ENCODE measurements at places on chromosomes 12 and 14.

- no peak for DNase-seq
Observed at GRCh38 chr12:8637244-8637643, 24.6 kb upstream of the AICDA start.

DNA sequence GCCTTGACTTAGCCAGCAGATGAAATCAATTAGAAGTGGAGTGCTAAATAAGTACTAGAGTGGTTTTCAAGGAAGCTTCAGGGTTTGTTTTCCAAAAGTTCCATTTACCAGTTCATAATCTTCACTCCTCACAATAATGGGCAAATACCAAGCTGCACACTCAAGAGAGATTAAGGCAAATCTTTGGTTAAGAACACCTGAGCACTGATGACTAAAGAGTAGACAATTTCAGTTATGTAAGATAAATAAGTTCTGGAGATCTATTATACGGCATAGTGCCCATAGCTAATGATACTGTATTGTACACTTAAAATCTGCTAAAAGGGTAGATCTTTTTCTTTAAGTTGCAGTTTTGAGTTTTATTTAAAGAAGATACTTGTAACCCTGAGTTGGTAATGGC lies 125.0 kb downstream of the ARMH4 start:
- no peak for DNase-seq

DNA sequence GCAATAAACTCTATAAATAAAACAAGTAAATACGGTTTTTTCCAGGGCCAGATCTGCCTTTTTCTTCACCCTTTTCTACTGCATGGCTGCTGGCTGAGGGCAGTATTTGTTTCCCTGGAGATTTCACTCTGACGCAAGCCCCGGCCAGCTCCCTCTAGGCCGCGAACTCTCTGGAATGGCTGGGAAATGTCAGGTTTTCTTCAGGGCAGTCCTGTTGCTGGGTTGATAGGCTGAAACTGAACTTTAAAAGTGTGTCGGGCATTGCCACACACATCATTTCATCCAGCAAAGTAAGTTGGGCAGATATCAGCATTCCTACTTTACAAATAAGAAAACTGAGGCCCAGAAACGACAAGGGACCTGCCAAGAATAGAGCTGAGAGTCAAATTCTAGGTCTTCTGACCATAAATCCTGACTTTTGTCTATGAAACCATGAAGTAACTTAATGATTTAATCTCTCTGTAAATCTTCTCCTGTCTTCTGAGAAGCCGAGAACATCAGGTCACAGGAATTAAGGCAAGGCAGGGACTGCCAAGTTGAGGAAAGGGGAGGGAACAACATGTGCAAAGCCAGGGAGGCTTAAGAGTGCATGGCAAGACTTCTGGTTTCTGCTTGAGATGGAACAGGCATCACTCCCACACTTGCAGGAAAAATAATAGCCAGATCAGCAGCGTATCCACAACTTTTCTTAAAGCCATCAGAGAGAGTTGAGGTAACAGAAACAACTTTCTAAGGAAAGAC lies 205.0 kb upstream of the CCDC196 start:
- DNase-seq: no peak

GRCh38 chr12:118465706-118466105 lies 89.4 kb downstream of the SUDS3 start:
- no peak for DNase-seq

- no peak for DNase-seq
Observed at GRCh38 chr12:46111715-46112114, 121.3 kb upstream of the SCAF11 start.

DNA sequence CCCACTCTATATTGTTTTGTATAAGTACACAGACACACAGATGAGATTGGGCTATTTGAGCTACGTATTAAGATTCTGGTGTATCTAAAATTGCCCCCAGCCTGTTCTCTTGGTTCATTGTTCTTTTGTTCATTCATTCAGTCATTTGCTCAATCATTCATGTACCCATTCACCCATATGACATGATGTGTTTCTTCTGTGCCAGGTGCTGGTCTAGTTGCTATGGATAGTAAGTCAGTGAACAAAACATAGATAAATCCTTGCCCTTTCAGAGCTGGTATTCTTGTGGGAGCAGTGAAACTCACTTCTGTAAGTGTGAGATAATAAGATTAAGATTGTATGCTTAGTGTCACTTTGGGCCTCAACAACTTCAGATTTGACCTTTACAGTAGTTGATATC lies 191.3 kb downstream of the TMTC2 start:
- no peak for DNase-seq

DNA sequence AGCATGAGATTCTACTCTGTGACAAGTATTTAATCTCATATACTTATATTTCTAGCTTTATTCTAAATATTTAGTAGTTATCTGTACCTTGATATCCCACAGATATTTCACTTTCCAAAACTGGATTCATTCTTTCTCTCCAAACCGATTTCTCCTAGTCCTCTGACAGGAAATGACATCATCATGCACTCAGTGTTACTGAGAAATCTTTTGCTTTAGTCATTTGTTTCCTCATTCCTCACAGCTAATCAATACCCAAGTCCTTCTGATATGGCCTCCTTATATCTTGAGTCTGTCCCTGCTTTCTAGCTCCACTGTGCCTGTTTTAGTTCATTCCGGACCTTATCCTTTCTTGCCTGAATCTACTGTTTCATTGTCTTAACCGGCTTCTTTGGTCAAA lies 39.4 kb upstream of the E2F7 start:
- no peak for DNase-seq

DNA sequence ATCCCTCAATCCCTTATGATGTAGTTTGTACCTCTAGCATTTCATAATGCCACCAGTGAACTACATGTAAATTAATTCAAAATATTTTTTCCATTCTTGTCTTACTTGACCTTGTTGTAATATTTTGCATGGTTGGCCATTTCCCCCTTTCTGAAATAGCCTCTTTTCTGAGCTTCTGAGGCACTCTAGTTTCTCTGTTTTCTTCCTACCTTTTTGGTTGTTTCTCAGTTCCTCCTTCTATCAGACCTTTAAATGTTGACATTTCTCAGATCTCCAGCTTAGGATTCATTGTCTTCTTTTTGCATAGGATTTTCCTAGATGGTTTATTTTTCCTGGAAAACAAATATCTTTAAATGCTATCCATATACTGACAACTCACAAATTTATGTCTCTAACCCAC lies 9.8 kb upstream of the RMST start:
- DNase-seq: no peak

DNA sequence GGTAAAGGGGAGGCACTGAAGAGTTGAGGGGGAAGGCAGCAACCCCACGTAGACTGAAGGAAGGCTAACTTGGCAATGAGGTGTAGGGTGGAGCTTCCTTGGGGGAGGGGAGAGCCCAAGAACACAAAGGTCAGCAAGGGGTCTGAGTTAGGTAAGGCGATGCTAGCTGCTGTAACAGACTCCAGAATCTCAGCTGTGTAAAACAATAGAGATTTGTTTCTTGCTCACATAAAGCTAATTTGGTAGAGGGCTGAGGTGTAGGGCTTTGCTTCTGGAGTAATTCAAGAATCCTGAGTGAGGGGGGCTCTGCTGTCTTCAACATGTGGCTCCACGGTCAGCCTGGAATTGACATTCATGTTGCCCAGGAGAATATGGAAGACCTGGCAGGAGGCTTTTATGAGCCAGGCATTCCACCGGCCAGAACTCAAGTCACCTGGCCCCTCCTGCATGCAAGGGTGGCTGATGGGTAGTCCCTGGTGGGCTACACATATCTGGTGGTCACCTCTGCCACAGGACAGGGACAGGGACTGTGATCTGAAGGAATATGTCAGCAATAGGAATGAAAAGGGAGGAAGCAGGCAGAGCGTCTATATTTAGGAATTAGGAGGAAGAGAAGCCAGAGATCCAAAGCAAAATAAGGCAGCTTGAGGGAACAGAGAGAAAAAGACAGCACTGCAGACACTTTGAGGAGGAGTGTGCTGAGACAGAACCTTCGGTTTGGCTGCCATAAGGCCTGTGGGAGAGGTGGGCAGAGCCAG lies 153.7 kb downstream of the ZFP36L1 start:
- no peak for DNase-seq

- no peak for DNase-seq
Observed at GRCh38 chr12:40752011-40752410, 59.8 kb downstream of the CNTN1 start.

- DNase-seq: peak; percentile 98
Observed at GRCh38 chr12:53180220-53180930, at the start of the genes CSAD and ZNF740. CSAD (minus strand) TSS chr12:53180925; CDS start chr12:53173470, 7,455 bp downstream. ZNF740 (plus strand) TSS chr12:53180722; CDS start chr12:53181984, 1,262 bp downstream.

DNA sequence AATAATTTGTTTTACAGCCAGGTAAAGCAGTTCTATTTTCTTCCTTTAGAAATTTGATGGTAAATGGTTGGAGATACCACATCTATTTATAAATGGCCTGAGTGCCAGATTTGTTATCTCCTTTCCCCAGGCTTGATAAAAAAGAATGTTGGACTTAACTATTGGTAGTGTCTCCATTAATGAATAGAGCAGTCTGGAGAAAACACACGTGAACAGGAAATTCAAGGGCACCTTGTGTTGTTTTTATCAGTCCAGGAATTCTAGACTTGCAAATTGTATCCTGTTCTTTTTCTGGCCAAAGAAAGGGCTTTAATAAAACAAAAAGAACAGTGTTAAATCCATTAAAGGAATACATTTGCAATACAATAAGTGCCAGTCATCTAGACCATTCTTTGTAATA lies 40.8 kb upstream of the BMAL2 start:
- no peak for DNase-seq

DNA sequence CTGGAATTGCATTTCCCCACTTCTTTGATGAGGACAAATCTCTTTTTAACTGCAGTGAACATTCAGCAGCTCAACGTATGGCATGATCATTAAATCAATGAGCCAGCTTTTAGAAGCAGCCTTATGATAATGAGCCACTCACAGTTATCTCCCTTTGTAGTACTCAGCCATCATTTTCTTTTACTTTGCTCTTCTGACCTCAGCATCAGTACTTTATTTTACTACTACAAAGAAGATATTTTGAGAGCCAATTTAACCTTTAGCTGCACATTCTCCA lies 250.0 kb upstream of the CLEC14A start:
- DNase-seq: no peak

DNA sequence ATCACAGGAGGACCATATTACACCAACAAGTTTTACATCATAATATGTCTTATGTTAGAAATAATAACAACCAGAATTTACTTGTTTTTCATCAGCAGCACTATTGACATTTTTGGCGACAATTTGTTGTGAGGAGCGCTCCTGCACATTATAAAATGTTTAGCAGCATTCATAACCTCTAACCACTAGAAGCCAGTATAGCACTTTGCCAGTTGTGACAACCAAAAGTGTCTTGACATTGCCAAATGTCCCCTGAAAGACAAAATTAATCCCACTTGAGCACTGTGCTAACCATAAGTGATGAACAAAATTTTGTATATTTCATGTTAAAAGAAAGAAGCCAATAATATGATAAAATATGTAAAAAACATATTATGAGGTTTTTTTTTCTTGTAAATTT lies 356.9 kb upstream of the LMO3 start:
- DNase-seq: no peak

GRCh38 chr14:94569381-94570001 lies 8.2 kb downstream of the SERPINA4 start:
- DNase-seq: no peak

DNA sequence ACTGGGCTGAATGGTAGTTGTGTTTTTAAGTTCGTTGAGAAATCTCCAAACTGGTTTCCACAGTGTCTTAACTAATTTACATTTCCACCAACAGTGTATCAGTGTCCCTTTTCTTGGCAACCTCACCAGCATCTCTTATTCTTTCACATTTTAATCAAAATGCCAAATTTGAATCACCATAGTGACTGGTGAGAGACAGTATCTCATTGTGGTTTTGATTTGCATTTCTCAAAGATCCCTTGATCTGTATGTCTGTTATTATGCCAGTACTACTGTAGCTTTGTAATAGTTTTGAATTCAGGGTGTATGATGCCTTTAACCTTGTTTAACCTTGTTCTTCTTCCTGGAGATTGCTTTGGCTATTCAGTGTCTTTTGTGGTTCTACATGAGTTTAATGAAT lies 2.2 kb upstream of the EIF2S3B start:
- no peak for DNase-seq

DNA sequence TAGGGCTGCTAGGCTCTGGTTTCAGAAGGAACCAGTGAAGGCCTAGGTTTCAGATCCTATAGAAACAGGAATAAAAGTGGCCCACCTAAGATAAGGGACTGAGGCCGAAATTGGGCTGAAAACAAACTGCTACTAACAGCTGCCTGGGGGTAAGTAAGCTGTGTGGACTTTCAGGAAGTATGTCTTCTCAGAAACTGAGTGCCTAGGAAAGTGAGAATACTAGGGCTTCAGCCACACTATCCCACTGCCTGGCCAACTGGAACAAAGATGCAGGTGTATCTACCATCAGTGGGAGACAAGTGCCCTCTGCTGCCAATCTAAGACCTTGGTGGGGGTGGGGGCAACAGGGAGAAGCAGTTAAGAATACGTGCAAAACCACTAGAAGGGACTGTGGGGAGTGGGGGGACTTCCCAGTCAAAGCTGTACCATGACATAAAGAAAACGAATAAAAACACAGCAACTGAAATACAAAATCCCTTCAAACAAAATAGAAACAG lies 82.5 kb downstream of the MED13L start:
- DNase-seq: peak; percentile 38

DNA sequence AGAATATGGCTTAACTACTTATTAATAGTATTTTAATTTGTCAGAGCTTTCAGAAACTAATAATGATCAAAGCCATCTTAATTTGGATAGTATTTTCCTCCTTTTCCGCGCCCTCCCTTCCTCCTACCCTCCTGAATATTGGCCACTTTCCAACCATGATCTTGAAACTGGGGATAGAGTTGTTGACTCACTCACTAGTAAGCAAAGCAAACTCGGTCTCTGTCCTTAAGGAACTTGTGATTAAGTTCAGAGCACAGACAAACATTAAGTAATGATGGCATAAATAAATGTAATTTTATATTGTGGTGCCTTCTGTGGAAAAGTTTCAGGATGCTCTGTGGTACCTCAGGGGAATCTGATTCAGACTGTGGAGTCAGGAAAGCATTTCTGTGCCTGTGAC lies 75.7 kb downstream of the LRRK2 start:
- no peak for DNase-seq

DNA sequence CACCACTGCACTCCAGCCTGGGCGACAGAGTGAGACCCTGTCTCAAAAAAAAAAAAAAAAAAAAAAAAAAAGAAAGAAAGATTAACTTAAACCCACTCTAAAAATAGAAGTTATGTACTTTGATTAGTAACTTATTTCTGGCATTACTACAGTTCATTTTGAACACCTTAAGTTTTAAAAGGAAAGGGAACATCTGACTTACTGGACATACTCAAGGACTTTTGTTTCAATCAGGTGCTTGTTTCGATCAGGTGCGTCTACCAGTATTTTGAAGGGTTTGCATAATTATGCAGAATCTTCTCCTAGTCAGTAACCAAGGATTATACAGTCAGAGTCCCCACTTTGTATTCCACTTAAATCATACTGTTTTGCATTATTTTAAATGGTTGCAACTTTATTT lies 105.6 kb downstream of the DERA start:
- no peak for DNase-seq
